Activated B cell treated with CpG ODN at 0.5 μM for 24 hours (primary cell): ENCODE measurements at places on chromosomes 13 and 19.

DNA sequence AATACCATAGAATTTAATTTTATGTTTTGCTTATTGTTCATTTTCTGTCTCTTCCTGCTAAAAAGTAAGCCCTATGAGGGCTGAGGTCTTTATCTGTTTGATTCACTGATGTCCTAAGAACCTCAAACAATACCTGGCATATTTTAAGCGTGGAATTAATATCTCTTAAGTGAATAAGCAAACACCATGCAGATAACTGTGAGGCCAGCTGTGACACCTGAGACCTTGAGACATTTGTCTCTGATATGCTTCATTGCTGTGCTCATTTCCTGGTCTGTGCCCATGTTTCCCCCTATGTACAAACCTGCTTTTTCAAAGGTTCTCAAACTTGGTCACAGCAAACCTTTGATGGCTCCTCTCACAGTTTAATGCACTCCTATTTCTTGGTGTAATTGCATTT lies 254.6 kb downstream of the COG6 start:
- no peak for DNase-seq

GRCh38 chr13:59842507-59842906 lies 321.2 kb downstream of the DIAPH3 start:
- DNase-seq = no peak

- DNase-seq = no peak
Measured at GRCh38 chr13:99419591-99420243, 81.6 kb upstream of the TM9SF2 start.

DNA sequence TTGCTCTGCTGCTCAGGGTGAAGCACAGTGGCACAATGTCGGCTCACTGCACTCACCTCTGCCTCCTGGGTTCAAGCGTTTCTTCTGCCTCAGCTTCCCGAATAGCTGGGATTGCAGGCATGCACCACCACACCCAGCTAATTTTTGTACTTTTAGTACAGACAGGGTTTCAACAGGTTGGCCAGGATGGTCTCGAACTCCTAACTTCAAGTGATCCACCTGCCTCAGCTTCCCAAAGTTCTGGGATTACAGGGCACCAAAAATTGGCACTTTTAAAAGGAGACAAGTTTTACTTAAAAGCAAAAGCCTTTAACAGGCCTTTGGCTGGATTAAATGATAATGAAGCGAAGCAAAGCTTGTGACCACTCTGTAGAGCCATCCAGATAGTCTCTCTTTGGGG lies 12.5 kb upstream of the TSHZ3 start:
- DNase-seq = no peak

- DNase-seq = no peak
Measured at GRCh38 chr13:29582171-29582570, 13.3 kb downstream of the SLC7A1 start.

DNA sequence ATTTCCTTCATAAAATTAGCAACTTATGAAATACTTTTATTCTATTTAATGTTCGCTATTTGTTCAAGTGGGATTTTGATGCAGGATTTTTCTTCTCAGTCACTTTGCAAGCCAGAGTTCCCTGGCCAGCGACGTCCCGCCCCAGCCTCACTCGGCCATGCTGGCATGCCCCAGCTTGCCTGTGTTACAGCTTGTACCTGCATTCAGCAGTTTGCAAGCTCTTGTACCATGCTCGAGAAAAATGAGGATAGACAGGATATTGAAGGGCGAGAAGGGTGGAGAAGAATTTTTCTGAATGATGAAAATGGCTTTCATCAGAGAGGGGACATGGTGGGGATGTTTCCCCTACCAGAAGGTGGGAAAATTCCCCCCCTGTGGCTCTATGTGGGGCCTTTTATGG lies 2180.2 kb upstream of the PCDH20 start:
- DNase-seq = no peak

DNA sequence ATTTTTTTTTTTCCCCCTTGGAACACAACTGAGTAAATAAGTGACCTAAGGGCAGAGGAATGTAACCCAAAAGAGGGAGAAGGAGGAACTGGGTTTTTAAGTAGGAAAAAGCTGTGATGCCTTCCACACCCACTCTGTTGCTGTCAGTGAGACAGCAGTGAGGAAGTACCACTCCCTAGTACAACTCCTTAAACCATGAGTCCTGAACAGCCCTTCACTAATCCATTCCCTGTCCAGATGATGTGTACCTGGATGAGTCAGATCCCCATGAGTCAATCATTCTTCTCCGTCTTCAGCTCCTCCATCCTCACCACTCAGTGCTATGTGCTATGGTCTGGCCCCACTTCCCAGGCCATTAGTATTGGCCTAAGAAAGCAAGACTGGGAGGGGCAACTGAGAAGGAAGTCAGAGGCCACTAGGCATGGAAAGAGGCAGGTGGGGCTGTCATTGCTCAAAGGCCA lies 12.9 kb upstream of the CXCL17 start:
- no peak for DNase-seq

DNA sequence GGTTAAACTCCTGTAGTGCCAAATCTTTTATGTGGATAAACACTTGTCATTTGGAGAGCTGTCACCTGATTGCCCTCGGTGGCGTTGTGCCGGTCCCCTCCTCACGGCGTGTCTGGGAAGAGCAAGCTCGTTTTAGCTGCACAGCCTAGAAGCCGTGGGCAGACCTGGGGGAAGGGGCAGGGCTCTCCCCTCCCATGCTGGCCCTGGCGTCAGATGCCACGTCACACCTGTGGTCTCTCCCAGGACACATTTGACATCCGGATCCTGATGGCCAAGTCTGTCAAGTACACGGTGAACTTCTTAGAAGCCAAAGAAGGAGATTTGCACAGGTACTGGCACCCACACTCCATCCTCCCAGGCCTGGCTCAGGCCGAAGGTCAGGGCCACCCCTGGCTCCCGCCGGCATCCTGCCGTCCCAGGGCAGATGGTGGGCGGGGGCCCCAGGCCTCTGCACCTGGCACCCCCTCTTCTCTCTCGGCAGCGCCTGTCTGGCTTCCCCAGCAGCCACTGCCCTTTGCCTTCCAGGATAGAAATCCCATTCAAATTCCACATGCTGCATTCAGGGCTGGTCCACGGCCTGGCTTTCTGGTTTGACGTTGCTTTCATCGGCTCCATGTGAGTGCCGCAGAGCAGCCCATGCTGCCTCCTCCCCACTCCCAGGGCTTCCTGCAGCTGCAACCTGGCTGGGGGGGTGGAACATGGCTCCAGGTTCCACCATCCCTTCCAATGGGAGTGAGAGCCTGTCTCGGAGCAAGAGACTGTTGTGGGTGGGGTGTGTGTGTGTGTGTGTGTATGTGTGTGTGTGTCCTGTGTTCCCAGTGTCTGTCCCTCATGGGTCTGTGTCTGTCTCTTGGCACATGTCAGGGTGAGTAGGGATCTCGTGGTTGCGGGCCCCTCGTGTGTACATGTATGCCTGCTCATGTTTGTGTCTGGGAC lies 8.8 kb downstream of the YIPF2 start:
- DNase-seq = no peak

GRCh38 chr13:107480130-107480529 lies 735.2 kb downstream of the LIG4 start:
- DNase-seq = no peak

DNA sequence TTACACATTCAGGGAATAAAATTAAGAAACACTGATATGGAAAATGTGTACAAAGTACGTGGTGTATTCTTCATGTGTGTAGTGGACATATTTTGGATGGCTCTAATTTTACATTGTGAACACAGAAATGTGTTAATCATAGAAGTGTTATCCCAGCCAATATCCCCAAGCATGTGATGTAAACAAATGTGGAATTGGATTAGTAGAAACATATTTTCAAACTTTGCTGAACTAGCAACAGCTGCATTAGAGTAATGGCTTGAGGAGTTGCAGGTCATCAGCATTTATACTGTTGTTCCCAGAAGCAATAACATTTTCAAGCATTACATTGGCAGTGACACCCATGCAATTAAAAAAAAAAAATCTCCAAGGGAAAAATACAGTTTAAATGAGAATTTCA lies 600.6 kb downstream of the SLITRK1 start:
- no peak for DNase-seq

GRCh38 chr13:50144246-50145160 lies 129.3 kb downstream of the KCNRG start:
- no peak for DNase-seq

GRCh38 chr19:49677231-49677900 lies at the start of gene PRMT1:
Gene PRMT1, plus strand, starts transcription at chr19:49677271. Its CDS starts 10 bp downstream, at chr19:49677281.
- DNase-seq = peak; percentile 71

DNA sequence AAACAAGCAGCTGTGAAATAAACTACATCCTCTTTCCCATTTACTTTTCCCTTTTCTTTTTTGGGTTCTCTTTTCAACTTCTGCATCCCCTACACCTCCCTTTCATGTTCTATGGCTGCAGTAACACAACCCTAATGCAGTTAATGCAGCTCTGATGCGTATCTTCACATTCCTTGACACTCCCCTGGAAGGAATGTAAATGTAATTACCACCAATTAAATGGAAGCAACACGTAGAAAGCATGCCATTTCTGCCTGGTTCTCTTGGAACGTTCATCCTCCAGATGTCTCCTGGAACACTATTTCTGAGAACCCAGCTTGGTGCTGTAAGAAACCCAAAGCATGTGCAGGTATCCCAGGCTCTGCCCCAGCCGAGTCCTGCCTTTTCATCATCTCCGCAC lies 166.8 kb upstream of the FREM2 start:
- DNase-seq = no peak

DNA sequence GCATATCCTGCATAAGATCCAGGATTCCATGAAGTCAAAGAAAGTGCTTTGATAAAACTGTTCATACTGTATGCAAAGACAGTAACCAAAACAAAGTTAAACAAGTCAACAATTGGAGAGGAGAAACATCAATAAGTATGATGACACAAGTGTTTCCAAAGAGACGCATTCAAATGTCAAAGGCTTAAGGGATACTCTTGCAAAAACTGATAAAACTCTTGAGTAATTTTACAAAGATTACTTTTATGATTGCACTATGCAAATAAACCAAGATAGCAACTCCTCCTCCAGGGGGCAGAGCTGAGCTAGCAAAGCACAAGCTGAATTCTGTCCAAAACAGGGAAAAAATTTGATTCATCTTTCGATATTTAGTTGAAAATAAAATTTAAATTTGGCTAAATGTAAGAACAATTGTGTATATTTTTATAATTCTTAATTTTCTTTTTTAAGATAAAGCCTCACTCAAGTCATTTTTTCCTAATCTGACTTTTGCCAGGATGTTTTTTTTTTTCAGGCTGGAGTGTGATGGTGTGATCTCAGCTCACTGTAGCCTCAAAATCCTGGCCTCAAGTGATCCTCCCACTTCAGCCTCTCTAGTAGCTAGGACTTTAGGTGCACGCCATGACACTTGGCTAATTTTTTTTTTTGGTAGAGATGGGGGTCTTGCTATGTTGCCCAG lies 84.0 kb downstream of the MZT1 start:
- no peak for DNase-seq

DNA sequence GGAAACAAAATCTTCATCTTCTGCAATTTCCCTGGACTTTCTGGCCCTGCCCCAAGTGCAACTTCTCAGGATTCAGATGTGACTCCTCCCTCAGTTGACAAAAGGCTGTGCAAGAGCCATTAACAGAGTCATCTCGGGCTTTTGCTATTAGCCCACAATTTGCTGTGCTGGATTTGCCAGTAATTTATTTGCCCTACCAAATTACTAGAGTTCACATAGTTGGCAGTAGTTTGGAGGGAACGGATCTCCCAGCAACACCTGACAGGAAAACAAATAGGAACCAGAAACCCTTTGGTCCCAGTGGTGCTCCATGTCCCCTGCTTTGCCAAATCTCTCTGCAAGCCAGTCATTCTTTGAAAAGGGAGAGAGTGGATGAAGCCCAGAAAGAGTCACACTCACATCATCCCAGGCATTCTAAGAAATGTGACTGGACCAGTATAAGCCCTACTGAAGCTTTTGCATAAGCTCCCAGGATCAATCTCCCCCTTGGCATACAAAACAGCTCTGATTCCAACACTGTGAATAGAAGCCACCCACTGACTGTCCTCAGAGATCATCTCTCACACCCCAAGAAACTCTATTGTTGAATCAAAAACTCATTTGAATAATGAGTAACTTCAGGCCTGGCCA lies 350.1 kb upstream of the NBEA start:
- DNase-seq = no peak

DNA sequence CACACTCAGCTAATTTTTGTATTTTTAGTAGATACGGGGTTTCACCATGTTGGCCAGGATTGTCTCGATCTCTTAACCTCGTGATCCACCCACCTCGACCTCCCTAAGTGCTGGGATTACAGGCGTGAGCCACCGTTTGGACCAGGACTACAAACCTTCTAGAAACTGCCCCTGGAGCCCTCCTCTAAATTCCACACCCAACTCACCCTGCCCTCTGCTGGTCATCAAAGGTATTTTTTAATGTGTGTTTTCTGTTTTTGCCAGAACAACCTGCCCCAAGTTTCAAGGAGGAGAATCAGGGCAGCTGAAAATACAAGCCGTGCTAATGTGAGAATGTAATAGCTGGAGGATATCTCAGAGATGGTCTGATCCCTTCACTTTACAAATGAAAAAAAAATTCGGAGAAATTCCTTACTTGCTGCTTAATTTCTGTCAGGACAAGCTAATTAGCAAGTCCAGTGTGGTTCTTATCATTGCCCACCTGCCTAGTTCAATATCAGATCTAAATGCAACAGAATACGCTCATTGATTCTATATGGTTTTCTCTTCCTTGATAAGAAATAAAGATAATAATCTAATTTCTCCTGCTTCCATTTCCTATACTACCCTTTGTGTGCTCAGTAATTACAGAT lies 4.1 kb downstream of the ATP8A2 start:
- DNase-seq = no peak

DNA sequence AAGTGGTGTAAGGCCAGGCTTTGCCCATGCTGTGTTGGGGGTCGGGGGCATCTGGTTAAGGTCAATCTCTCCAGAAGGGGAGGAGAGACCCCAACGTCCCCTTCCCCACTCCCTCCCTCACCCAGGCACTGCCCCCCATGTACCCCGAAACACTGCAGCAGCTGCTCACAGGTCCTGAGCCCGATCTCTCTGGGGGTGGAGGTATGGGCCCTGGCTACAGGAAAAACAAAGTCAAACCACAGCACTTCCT lies 10.2 kb downstream of the CAPN12 start:
- DNase-seq = no peak

DNA sequence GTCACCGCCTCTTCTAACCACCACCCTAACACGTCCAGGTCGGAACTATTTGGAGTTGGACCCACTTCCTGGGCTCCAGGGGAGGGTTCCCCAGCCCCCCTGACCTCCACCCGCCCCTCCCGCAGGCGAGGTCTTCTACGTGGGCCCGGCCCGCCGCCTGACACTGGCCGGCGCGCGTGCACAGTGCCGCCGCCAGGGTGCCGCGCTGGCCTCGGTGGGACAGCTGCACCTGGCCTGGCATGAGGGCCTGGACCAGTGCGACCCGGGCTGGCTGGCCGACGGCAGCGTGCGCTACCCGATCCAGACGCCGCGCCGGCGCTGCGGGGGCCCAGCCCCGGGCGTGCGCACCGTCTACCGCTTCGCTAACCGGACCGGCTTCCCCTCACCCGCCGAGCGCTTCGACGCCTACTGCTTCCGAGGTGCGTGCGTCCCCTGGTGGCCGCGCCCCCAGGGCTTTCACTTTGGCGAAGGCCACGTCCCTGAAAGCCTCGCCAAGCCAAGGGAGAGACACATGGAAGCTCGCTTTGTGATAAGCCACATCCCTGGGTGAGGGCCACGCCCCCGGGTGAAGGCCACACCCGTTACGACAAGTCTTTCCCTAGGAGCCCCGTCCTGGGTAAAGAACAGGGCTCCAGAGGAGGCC lies 13.2 kb downstream of the NCAN start:
- DNase-seq = peak; percentile 71

GRCh38 chr13:42973581-42973980 lies 18.5 kb downstream of the EPSTI1 start:
- no peak for DNase-seq

- no peak for DNase-seq
Measured at GRCh38 chr19:343941-344624, 513 bp downstream of the MIER2 start.

GRCh38 chr19:1811472-1811894 lies 593 bp downstream of the ATP8B3 start:
- no peak for DNase-seq
